ENCODE measurements at places on chromosomes 7 and 10.

DNA sequence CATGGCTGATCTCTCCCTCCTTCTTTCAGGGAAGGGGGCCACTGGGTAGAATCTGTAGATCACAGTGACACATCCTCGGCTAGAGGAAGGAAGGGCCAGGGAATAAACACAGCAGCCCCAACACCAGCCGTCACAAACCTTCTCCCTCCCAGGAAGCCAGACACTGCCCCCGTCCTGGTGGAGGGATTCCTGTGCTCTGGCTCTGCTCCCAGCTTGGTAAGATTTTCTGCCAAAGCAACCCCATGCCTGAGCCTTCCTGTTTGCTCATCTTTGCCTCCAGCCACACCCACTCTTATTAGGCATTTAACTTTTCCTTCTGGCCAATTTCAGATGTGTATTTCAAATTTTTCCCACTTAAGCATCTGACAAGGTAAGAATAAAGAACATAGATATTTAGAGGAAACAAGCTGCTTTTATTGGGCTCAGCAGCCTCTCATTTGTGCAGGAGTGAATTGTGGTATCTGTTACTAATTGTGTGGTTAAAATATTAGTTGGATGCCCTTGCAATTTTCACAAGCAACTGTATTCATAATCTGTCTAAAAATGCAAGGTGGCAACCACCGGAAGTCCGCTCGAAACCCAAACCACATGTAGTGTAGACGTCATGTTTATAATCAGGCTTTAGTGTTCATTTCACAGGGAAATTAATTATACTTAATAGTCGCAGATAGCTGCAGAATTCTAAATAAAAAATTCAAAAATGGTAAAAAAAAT, 13.2 kb upstream of the NPS start:
- no peak for DNase-seq
- H3K4me1 ChIP-seq = no peaks in the 10 kb centered on the region
- H3K36me3 ChIP-seq = no peaks in the 10 kb centered on the region
- peaks cover 54% of the 10 kb centered on the region for H3K27me3 ChIP-seq

DNA sequence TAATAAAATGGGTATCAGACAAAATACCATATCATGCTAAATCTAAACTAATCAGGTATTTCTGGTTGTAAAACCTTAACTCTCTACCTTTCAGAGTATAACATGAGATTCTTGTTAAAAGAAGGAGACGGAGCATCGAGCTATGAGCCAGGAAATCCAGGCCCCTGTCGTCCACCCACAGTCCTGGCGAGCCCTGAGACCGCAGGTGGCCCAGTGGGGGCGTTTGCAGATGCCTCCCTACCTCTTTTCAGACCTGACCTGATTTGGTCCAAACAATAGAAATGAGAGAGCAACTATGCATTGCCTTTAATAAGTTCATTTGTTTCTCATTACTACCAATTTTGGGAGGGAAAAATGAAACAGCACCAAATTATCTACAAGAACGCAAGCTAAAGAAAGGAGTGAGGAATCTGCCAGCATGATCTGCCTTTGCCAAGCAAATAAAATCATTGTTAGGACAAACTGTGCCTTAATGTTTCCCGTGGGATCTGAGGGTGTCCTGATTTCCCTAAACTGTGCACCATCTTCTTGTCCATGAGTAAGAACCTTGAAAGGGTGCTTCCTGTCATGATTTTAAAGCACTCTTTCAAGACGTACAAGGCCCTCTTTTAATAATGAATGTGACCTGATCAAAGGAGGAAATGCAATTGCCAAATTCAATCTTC, 166.7 kb downstream of the TCERG1L start:
- H3K4me1 ChIP-seq = no peaks in the 10 kb centered on the region
- no peaks in the 10 kb centered on the region for H3K27me3 ChIP-seq
- H3K27ac ChIP-seq = no peak overlapping the region
- no peaks in the 10 kb centered on the region for H3K36me3 ChIP-seq
- no peak overlapping the region for H3K4me3 ChIP-seq
- DNase-seq = no peak

DNA sequence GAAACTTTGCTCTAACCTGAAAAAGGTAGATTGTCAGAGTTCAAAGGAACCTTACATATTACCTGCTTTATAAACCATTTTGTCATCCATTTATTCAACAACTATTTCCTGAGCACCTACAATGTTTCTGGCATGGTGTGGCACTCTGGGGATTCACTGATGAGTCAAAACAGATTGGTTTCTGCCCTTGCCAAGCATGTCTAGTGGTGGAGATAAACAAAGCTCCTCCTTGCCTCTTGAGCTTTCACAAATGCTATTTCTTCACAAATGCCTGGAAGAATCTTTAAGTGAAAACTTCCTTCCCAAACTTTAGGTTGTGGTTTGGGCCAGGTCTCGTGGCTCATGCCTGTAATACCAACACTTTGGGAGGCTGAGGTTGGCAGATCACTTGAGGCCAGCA, 85.1 kb upstream of the RELN start:
- no peaks in the 10 kb centered on the region for H3K27me3 ChIP-seq
- no peaks in the 10 kb centered on the region for H3K36me3 ChIP-seq
- no peak overlapping the region for H3K4me3 ChIP-seq
- H3K4me1 ChIP-seq = no peaks in the 10 kb centered on the region

GRCh38 chr10:6086375-6087233, 2.2 kb upstream of the RBM17 start:
- DNase-seq = peak; percentile 89
- peaks cover 22% of the 10 kb centered on the region for H3K36me3 ChIP-seq
- H3K27ac ChIP-seq = no peak overlapping the region
- no peak overlapping the region for H3K4me3 ChIP-seq
- H3K4me1 ChIP-seq = peaks cover 31% of the 10 kb centered on the region

DNA sequence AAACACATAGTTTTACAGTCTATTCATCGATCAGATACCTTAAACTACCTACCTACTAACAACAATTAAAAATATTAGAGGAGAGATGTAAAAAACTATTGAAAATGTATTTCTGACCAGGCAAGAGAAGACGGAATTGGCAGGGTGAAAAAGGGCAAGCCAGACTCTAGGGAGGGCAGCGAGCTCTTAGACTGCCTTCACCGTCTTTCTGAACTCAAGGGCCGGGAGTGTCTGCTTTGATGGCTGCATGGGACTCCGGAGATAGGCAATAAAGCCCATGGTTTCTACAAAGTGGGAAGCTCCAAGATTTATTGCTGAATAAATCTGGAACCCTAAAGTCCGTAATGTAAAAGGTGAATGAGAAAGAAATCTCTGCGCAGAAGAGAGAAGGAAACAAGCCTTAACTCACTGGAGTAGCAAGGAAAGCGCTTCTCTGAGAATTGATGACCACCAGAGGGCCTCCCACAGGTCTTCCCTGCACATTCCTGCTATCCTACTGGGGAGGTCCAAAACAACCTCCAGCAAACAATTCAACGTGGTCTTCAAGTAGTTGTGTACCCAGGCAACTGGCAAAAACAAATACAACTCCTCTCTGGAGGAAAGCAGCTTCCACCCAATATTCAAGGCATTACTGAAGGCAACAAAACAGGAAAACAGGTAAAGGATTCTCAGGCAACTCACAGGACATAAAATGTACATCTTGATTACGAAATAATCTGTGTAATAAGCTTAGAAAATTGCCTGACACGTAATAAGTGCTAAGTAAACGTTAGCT, 181.3 kb downstream of the SDK1 start:
- H3K4me1 ChIP-seq = peaks cover 11% of the 10 kb centered on the region
- no peaks in the 10 kb centered on the region for H3K27me3 ChIP-seq
- peak; percentile 68 for DNase-seq
- no peaks in the 10 kb centered on the region for H3K36me3 ChIP-seq
- no peak overlapping the region for H3K4me3 ChIP-seq

- H3K27ac ChIP-seq = no peak overlapping the region
- H3K36me3 ChIP-seq = no peaks in the 10 kb centered on the region
- no peak overlapping the region for H3K4me3 ChIP-seq
- no peak for DNase-seq
Observed at GRCh38 chr7:80662252-80662651, 23.8 kb downstream of the CD36 start.

DNA sequence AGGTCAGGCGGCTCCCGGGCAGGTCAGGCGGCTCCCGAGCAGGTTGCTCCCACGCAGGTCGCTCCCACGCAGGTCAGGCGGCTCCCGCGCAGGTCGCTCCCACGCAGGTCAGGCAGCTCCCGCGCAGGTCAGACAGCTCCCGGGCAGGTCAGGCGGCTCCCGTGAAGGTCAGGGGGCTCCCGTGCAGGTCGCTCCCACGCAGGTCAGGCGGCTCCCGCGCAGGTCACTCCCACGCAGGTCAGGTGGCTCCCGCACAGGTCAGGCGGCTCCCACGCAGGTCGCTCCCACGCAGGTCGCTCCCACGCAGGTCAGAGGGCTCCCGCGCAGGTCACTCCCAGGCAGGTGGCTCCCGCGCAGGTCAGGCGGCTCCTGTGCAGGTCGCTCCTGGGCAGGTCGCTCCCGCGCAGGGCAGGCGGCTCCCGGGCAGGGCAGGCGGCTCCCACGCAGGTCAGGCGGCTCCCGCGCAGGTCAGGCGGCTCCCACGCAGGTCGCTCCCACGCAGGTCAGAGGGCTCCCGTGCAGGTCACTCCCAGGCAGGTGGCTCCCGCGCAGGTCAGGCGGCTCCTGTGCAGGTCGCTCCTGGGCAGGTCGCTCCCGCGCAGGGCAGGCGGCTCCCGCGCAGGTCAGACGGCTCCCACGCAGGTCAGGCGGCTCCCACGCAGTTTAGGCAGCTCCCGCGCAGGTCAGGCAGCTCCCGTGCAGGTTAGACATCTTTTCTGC, 30.7 kb downstream of the PTPRN2 start:
- H3K27ac ChIP-seq = no peak overlapping the region
- no peak for DNase-seq
- no peaks in the 10 kb centered on the region for H3K36me3 ChIP-seq
- no peaks in the 10 kb centered on the region for H3K4me1 ChIP-seq

- H3K4me3 ChIP-seq = no peak overlapping the region
- peaks cover 83% of the 10 kb centered on the region for H3K27me3 ChIP-seq
- H3K27ac ChIP-seq = no peak overlapping the region
- DNase-seq = no peak
- no peaks in the 10 kb centered on the region for H3K4me1 ChIP-seq
- H3K36me3 ChIP-seq = no peaks in the 10 kb centered on the region
Observed at GRCh38 chr7:21172800-21173199, 255.1 kb upstream of the SP4 start.

DNA sequence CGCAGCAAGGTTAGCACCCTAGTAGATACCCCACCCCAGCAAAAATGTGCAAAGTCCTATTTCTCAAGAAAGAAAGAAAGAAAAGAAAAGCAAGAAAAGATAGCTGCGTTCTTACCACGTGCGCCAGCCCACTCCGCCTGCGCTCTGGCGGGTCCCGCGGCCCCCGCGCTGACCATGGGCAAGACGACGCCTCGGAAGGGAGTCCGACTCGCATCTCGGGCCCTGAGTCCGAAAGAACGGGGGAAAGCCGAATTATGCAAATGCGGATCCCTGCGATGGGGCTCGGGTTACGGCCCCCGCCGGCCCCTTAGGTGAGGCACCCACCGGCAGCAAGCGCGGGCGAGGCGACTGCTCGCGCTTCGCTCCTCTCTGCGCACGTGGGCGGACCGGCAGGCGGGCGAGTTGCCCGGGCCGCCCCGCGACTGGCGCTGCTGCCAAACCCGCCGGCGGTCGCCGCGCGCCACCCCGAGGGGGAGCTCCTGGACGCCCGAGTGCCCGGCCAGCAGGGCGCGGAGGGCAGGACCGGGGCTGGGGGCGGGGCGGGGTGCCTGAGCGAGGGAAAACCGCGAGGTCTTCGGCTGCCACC, 2.4 kb upstream of the EGR2 start:
- peaks cover 27% of the 10 kb centered on the region for H3K36me3 ChIP-seq
- peak; percentile 73 for DNase-seq
- peak overlapping the region; percentile 81 for H3K4me3 ChIP-seq
- peaks cover 70% of the 10 kb centered on the region for H3K27me3 ChIP-seq

- DNase-seq = no peak
- no peak overlapping the region for H3K4me3 ChIP-seq
- no peak overlapping the region for H3K27ac ChIP-seq
- H3K36me3 ChIP-seq = no peaks in the 10 kb centered on the region
- H3K4me1 ChIP-seq = peaks cover 17% of the 10 kb centered on the region
Observed at GRCh38 chr10:91380873-91381256, 29.3 kb upstream of the HECTD2 start.

DNA sequence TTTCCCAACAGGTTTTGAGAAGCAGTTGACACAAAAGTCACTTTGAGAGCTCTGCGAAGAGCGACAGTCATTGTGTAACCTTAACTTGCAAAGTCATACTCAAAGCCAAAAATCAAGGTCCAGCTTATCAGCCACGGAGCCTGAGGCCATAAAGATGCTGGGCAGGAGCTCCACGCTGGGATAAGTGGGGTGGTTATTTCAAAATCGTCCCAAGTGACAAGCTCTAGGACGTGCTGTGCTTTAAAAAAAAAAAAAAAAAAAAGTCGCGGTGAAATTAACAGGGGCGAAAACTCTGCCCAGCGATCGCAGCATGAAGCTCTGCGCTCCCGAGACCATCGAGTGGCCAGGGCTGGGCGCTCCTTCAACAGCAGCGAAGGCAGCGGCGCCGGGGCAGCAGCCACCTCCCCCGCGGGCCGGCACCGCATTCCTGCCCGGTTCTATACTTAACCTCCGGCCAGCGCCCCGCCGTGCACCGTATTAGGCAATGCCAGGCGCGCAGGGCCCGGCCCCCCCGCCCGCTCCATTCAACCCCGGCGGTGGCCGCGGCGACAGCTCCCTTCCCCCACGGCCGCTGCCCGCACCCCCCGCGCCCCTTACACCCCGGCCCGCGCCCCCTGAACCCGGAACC, 657 bp downstream of the HACD1 start:
- DNase-seq = peak; percentile 65
- H3K4me3 ChIP-seq = peak overlapping the region; percentile 76
- H3K27me3 ChIP-seq = no peaks in the 10 kb centered on the region
- H3K4me1 ChIP-seq = no peaks in the 10 kb centered on the region

DNA sequence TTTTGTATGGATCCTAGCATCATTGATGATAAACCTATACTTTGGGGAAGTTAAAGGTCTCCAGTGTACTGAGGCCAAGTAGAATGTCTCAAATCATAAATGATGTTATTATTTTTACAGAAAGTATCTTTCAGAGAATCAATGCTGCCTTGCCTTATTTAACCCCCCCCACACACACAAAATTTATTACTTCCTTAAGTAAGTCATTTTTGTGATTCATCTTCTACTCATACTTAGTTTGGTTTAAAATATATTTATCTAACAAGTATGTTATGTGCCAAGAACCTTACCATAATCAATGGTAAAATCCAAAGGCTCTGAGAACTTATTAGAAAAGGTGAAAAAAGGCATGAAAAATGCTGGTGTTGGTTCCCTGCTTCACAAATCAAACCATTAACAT, 18.8 kb upstream of the CLDN12 start:
- peak overlapping the region; percentile 56 for H3K27ac ChIP-seq
- H3K27me3 ChIP-seq = no peaks in the 10 kb centered on the region
- H3K4me1 ChIP-seq = no peaks in the 10 kb centered on the region
- H3K4me3 ChIP-seq = no peak overlapping the region
- no peak for DNase-seq

GRCh38 chr10:102537948-102538347, 34.2 kb downstream of the SUFU start:
- H3K27me3 ChIP-seq = no peaks in the 10 kb centered on the region
- no peak for DNase-seq
- no peaks in the 10 kb centered on the region for H3K4me1 ChIP-seq
- H3K27ac ChIP-seq = no peak overlapping the region

- H3K27me3 ChIP-seq = no peaks in the 10 kb centered on the region
- H3K27ac ChIP-seq = no peak overlapping the region
- H3K4me3 ChIP-seq = no peak overlapping the region
- no peaks in the 10 kb centered on the region for H3K4me1 ChIP-seq
- H3K36me3 ChIP-seq = no peaks in the 10 kb centered on the region
Observed at GRCh38 chr7:82235713-82236112, 207.9 kb downstream of the CACNA2D1 start.

GRCh38 chr7:99693427-99694200, 13.8 kb upstream of the CYP3A5 start:
- DNase-seq = peak; percentile 45
- no peaks in the 10 kb centered on the region for H3K27me3 ChIP-seq
- H3K27ac ChIP-seq = no peak overlapping the region
- H3K36me3 ChIP-seq = no peaks in the 10 kb centered on the region
- H3K4me3 ChIP-seq = peak overlapping the region; percentile 9
